ENCODE measurements at places on chromosomes 6 and 20.

DNA sequence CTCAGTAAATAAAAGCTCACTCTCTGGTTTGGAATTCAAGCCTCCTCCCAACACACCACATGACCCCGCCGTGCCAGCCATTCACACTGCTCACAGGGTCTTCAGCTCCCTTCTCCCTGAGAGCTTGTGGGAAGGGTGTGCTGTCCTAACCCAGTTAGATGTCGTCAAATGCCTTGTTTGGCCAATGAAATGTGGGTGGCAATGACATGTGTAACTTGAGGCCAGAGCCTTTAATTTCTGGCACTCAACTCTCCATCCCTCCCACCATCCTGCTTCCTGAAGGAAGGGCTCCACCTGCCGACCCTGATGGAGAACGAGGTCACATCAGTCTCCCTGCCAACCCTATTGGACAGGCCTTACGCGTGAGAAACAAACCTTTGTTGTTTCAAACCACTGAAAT is 224.5 kb upstream of the AGPAT4 start:
- no peak for DNase-seq

GRCh38 chr6:8941577-8941976 is 506.2 kb upstream of the SLC35B3 start:
- DNase-seq, result no peak

DNA sequence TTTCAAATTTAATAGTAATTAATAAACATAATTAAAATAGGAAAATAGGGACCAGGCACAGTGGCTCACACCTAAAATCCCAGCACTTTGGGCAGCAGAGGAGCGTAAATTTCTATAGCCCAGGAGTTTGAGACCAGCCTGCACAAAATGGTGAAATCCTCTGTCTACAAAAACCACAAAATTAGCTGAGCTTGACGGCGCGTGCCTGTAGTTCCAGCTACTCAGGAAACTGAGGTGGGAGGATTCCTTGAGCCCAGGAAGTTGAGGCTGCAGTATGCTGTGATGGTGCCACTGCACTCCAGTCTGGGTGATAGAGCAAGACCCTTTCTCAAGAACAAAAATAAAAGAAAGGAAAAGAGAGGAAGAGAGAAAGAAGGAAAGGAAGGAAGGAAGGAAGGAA is 1387.0 kb upstream of the ADGRB3 start:
- DNase-seq, result no peak

GRCh38 chr6:32941214-32941768 is 463 bp upstream of the HLA-DMB start:
- DNase-seq, result peak; percentile 34

DNA sequence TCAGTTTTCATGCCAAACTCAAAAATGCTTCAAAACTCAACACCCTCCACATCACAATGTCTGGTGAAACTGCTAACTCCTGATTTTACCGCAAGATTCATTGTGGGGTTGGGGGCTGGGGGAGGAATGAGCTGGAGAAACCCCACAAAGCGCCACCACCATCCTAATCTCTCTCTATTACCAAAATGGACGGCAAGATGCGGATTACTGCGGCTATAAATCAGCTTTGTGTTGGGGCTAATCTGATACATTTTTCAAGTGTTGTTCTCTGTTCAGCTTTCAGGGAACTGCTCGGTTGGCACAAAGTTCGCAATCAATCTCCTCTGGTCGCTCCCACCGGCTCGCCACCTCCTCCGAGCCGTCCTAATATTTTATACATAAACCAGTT is 83.7 kb downstream of the TMEM242 start:
- no peak for DNase-seq

DNA sequence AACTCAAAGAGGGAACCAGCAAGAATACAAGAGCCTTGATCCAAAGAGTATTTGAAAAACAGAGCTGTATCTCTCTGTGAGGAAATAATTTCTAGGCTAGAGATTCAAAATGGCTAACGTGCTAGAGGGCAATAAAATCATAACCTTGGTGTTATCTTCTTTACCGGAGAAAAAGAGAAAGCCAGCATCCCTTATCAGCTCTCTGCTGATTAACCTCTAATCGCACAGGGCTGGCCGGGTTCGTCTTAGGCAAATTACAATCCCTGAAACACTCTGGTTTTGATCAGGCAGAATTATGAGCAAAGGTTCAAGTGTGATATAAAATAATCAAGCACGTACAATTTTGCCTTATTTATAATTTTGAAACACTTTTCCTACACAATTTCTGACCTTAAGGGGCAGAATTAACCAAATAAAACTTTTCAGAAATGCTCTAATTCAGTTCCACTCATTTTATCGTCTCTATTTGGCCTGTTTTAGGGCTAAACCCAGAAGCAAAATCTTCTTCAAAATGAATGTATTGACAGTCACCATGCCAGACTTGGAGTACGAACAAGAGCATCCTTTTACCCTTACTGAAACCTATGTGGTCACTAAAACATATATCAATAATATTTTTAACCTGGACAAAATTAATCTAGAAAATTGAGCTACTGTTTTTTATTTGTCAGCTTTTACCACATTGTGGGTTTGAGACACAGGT is 13.7 kb downstream of the PSMB9 start:
- no peak for DNase-seq

DNA sequence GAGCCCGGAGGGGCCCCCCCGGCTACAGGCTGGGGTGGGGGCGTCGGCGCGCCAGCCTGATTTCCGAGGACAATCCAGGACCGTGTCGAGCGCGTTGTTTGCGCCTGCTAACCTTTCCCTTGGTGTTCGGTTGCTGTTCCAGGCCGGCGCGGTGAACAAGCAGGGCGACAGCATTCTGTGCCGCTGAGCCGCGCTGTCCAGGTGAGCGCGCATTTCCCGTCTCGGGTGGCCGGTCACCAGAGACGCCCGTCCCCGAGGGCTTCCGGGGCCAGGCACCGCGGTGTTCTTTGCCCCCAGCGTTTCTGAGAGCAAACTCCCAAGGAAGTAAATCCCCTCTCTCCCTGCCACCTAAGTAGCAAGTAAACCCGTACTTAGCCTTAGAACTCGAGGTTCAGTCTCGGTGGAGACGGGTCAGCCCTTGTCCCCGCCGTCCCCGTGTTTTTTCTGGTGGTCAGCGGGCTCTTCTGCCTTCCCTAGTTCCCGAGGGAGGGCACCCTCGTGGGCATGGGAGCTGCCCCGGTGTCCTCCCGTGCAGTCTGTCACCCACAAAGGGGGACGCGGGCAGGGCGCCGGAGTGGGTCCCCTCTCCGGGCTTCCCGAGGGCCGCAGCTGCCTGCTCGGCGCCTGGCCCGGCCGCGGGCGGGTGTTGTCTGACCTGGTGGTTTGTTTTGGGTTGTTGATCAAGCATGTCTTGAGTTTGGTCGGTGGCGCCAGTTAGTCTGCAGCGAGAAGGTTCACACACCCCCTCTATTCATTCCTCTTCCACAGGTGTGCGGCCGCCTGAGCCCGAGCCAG is 1.5 kb downstream of the ID4 start:
- DNase-seq, result no peak

GRCh38 chr6:132167929-132168892 is 217.0 kb upstream of the CCN2 start:
- no peak for DNase-seq

- peak; percentile 42 for DNase-seq
Measured at GRCh38 chr6:73695619-73696421, at the start of gene CD109. TSS of gene CD109 (plus strand) at chr6:73696203. CDS start at chr6:73696216, 13 bp downstream.

DNA sequence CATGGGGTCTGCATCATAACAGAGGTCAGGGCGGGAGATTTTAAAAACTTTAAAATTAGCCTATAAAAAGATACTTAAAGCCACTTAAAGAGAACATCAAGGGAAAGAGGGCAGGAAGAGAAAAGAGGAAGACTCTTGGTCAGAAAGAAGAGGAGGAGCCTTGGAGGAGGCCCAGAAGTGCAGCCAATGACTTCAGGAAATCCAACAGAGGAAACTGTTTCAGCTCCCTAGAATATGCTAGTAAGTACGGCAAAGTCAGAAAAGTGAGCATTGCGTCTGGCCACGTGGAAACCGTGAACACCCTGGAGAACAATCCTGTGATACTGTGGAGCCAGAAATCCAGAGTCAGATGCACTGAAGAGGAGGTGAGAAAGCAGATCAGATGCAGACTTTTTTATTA is 22.5 kb upstream of the NHSL1 start:
- no peak for DNase-seq

DNA sequence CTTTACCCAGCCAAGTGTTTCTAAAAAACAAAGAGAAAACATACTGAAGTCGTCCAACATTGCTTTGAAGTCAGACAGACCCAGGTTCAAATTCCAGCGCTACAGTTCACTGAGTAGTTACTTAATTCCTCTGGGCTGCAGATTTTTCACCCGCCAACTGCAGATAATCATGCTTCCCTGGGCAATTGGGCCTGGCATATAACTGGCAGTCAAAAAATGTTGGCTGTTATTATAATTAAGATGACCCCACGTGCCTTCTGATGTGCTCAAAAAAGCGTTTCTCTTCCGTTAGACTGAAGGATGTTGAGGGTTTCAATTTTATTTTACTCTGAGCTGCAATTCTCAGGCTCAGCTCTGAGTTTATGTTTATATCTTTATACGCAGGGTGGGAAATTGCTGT is 156.1 kb upstream of the CITED2 start:
- no peak for DNase-seq

DNA sequence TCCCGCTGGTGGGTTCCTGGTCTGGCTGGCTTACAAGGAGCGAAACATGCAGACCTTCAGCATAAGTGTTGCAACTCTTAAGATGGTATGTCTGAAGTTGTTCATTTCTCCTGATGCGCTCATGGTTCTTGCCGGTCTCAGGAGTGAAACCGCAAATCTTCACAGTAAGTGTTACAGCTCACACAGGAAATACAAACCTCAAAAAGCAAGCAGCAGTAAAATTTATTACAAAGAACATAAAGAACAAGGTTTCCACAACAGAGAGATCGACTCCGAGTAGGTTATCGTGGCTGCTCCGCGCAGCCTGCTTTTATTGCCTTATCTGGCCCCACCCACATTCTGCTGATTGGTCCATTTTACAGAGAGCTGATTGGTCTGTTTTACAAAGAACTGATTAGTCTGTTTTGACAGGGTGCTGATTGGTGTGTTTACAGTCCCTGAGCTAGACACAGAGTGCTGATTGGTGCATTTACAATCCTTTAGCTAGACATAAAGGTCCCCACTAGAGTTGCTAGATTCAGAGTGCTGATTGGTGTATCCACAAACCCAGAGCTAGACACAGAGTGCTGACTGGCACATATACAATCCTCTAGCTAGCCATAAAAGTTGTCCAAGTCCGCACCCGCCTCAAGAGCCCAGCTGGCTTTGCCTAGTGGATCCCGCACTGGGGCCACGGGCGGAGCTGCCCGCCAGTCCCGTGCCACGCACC is 39.2 kb downstream of the TRIM27 start:
- DNase-seq, result peak; percentile 70

GRCh38 chr6:157343732-157344131 is 20.4 kb upstream of the TMEM242 start:
- DNase-seq, result no peak

DNA sequence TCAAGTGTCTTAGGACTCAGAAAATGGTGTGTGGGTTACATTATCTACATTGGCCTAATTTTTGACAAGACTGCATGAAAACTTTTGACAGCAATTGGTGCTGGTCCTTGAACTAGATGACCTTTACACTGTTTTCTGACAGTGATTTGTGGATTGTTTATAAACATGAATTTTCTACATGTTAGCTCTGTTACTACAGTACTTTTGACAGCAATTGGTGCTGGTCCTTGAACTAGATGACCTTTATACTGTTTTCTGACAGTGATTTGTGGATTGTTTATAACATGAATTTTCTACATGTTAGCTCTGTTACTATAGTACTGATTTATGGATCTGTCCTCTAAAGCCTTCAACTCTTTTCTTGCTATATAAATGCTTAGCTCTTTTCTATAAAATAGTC is 16.7 kb downstream of the KCTD20 start:
- DNase-seq, result no peak

DNA sequence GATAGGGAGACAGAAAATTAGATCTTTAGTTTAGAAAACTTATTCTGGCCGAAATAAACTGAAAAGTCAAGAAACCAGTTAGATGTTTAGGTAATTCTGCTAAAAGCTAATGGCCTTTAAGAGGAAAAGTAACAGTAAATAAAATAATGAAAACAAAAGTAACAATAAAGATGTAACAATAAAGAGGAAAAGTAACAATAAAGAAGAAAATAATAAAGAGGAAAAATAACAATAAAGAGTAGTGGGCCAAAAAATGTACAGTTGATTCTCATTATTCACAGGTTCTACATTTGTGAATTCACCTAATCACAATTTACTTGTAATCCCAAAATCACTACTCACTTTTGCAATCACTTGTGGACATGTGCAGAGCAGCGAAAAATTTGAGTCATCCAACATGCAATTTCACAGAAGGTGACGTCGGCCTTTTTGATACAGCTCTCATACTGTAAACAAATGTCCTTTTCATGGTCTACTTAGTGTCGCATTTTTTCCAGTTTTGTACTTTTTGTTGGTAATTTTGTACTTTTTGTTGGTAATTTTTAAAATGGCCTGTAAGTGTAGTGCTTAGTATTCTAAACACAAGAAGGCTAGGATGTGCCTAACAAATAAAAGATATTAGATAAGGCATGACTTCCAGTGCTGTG is 24.0 kb downstream of the HBS1L start:
- no peak for DNase-seq

GRCh38 chr6:154001494-154002285 is 37.4 kb upstream of the OPRM1 start:
- no peak for DNase-seq

- DNase-seq, result no peak
Measured at GRCh38 chr20:56440346-56441007, 27.9 kb upstream of the RTF2 start.

GRCh38 chr6:48747040-48747439 is 636.0 kb upstream of the PTCHD4 start:
- no peak for DNase-seq

- DNase-seq, result no peak
Measured at GRCh38 chr6:119173249-119174084, 95.0 kb upstream of the FAM184A start.

DNA sequence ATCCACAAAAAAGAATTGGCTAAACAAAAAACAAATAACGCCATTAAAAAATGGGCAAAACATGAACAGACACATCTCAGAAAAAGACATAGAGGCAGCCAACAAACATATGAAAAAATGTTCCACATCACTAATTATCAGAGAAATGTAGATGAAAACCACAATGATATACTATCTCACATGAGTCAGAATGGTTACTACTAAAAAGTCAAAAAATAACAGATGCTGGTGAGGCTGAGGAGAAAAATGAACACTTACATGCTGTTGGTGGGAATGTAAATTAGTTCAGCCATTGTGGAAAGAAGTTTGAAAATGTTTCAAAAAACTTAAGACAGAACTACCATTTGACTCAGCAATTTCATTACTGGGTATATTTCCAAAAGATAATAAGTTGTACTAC is 430.1 kb upstream of the JAG1 start:
- DNase-seq, result no peak

- no peak for DNase-seq
Measured at GRCh38 chr6:32744776-32745175, 3.6 kb downstream of the HLA-DQA2 start.

- peak; percentile 34 for DNase-seq
Measured at GRCh38 chr20:57498425-57499400, 26.2 kb downstream of the CTCFL start.

DNA sequence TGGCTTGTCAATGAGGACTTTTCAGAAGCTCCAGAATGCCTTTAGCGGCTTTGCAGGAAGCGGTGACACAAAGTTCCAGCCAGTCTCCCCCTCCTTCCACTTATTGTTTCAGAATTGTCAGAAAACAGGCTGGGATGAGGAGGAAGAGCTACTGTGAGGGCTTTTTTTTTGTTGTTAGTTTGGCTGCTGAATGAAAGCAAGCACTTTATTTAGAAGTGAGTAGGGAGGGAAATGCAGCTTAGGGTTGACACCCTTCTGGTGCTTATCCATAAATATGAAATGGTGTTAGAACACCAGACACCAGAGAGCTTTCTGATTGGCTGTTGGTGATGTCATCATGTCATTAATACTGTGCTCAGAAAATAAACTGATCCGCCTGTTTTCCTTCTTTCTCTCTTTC is 251.5 kb downstream of the SOX4 start:
- DNase-seq, result no peak

All from activated CD4-positive, alpha-beta T cell treated with anti-CD3 and anti-CD28 coated beads, Interleukin-2, amount 50 U/mL, for 1 hour (primary cell).